Kidney capillary endothelial cell (primary cell): ENCODE measurements at places on chromosomes 3 and 15.

GRCh38 chr15:92666780-92667179 lies 11.2 kb upstream of the FAM174B start:
- DNase-seq: no peak

- DNase-seq: no peak
Measured at GRCh38 chr3:46873521-46873920, 4.0 kb upstream of the PTH1R start.

DNA sequence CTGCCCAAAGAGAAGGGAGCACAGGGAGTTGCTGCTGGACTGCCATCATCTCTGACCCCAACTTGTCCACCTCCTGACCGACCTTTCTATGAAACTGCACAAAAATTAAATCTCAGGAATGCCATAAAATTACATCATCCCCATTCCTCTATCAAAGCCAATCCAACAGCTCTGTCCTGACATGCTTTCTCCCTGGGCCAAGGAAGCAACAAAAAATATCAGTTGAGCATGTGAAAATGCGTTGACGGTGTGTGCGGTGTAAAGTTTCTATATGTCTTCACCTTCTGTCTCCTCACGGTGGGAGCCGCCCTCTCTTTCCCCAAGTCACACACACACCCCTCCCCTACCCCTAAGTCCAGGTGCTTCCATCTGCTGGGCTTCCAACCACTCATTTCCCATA lies 3.6 kb upstream of the ZNF774 start:
- DNase-seq: no peak

DNA sequence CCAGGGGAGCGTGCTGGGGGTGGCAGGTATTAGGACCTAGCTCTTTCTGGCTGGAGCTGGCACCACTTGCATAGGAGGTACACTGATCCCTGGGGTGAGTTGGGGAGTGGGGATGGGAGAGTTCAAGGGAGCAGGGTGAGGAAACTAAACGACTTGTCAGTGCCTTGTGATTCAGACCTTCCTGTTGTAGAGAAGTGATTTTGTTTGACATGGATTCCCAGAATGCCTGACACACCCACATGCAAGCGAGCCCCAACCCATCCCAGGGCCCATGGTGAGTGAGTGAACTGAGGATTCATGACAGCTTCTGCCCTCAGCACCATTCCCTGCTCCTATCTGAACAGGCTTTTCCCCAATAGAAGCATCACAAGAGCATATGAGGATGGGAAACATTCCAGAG lies 15.6 kb upstream of the UBE2Q2 start:
- no peak for DNase-seq

GRCh38 chr3:38579141-38579540 lies 70.3 kb downstream of the SCN5A start:
- no peak for DNase-seq

DNA sequence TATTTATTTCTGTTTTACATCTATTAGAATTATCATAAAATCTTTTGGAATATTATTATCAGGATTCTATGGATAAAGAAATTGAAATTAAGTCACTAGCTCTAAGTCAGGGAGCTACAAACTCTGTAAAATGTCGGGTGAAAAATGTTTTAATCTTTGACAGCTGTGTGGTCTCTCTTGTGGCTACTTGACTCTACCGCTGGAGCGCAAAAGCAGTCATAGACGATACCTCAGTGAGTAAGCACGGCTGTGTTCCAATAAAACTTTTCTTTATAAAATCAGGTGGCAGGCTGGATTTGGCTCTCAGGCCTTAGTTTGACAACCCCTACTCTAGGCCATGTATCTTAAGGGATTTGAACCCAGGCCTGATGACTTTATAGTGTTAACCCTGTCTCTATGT lies 88.5 kb upstream of the PFN2 start:
- no peak for DNase-seq

DNA sequence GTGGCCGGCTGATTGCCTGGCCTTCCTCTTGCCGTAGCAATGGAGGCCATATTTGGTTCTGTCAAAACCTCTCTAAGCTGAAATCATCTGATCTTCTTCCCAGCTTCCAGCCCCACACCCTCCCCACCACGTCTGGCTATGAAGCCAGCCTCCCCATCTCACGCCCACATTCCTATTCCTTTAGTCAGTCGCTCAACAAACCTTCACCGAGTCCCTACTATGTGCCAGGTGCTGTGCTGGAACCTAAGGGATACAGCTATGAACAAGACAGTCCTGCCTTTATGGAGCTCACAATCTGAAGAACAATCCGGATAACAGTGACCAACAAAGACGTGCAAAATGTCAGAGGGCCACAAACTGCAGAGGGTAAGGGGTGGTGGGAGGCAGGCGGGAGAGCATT lies 31.9 kb upstream of the SMAD6 start:
- DNase-seq: no peak
